ENCODE measurements at places on chromosomes 6 and 20. TPM values are rescaled to one million over a fixed set of nuclear protein-coding genes. Genes with fewer than 3 reads are reported as not detected.

Gene OR2H2
- not detected for total RNA-seq

Gene MAS1
- total RNA-seq = not detected

Gene FRS3
- total RNA-seq = 0.91 TPM

Gene SGK2
- not detected for total RNA-seq

Gene CNKSR3
- 15.1 TPM for total RNA-seq

GRCh38 chr6:144493035-144493910 lies 208.1 kb downstream of the UTRN start:
- no peak overlapping the region for H3K4me3 ChIP-seq
- peaks cover 92% of the 10 kb centered on the region for H3K36me3 ChIP-seq
- H3K4me1 ChIP-seq = peaks cover 4% of the 10 kb centered on the region
- no peak for DNase-seq
- H3K27ac ChIP-seq = no peak overlapping the region
- H3K27me3 ChIP-seq = no peaks in the 10 kb centered on the region

DNA sequence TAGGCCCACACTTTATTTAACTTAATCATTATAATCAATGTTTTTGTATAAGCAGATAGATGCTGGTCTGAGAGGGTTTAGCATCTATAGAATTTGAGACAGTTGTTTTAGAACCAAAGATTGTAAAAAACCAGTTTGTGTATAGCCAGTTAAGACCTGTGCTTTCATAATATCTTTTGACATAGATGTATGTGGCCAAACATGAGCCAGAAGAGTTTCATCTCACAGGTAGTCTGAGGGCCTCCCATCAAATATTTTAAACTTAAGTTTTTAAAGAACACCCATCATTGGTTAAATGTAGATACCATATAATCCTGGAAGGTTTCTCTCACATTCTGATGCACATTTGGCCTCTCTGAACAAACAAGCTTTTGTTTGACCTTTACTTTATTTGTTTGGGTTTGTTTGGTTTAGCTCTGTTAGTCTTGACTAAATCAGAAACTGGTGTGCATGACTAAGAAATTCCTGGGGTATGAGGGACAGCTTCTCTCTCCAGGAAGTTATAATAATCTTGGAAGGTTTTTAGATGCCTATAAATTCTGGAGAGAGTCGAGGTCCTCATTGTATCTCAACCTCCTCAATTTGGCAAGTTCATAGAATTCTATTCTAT lies 58.0 kb upstream of the TMEM200A start:
- no peaks in the 10 kb centered on the region for H3K36me3 ChIP-seq
- no peaks in the 10 kb centered on the region for H3K4me1 ChIP-seq
- DNase-seq = no peak
- H3K27me3 ChIP-seq = no peaks in the 10 kb centered on the region
- H3K27ac ChIP-seq = no peak overlapping the region

GRCh38 chr6:22023937-22024336 lies 272.9 kb downstream of the PRL start:
- no peaks in the 10 kb centered on the region for H3K27me3 ChIP-seq
- H3K27ac ChIP-seq = no peak overlapping the region
- DNase-seq = no peak

DNA sequence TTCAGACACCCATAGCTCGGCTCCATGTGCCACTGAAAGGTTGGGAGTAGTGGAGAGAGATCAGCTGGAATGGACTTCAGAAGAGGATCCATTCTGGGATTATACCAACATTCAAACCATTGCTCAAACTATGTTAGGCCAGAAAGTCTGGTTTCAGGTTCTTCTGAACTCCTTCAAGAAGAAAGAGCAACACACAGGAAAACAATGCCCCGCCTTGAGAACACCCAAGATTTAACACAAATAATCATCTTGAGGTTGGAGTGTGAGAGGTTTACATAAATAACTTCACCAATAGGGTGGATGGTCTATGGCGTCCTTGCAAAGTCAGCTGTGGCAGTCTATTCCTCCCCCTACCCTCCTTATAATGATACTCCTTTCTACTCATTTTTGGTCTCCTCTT lies 211.6 kb upstream of the SUPT3H start:
- no peak for DNase-seq
- H3K27me3 ChIP-seq = no peaks in the 10 kb centered on the region
- no peak overlapping the region for H3K4me3 ChIP-seq
- no peaks in the 10 kb centered on the region for H3K36me3 ChIP-seq
- H3K27ac ChIP-seq = peak overlapping the region; percentile 77

DNA sequence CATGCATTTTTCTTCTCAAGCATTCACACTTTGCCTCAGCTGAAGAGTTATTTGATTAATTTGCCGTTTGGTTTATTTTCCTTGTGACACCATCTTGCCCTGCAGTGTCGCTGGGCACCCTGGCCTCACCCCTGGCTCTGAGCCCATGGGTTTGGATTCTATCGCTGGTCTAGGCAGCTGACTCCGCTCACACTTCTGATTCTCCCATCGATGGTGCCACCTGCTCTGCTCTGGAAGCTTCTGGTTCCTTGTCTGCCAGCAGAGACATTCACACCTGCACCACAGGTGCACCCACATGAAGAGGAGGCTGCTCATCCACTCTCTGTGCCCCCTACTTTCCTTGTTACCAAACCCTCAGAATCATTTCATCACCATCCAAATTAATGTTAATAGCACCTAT lies 291.6 kb upstream of the CDH4 start:
- H3K27ac ChIP-seq = no peak overlapping the region
- no peaks in the 10 kb centered on the region for H3K4me1 ChIP-seq
- H3K36me3 ChIP-seq = no peaks in the 10 kb centered on the region
- H3K27me3 ChIP-seq = no peaks in the 10 kb centered on the region
- H3K4me3 ChIP-seq = no peak overlapping the region

DNA sequence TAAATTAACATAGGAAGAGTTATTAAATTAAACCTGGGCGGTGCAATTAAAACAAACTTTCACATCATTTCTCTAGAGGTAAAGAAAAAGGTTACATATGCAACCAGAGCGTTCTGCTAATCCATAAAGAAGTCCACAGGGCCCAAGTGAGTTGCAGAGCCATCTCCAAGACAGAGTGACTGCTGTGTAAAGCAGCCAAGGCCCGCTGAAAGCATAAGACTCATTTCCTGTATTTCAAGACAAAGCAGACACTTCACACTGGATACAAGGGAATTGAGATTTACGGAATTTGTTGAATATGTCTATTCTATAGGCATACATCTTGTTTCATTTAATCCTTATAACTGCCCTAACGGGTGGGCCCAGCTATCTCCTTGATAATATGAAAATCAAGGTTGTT lies 422.8 kb downstream of the CBLN4 start:
- no peak overlapping the region for H3K4me3 ChIP-seq
- DNase-seq = no peak
- H3K4me1 ChIP-seq = no peaks in the 10 kb centered on the region
- no peak overlapping the region for H3K27ac ChIP-seq
- no peaks in the 10 kb centered on the region for H3K27me3 ChIP-seq
- H3K36me3 ChIP-seq = no peaks in the 10 kb centered on the region

- H3K36me3 ChIP-seq = no peaks in the 10 kb centered on the region
- H3K4me3 ChIP-seq = peak overlapping the region; percentile 42
- H3K27me3 ChIP-seq = no peaks in the 10 kb centered on the region
- H3K4me1 ChIP-seq = peaks cover 62% of the 10 kb centered on the region
- no peak overlapping the region for H3K27ac ChIP-seq
- no peak for DNase-seq
Measured at GRCh38 chr6:125001684-125002405, 39.6 kb downstream of the RNF217 start.

- H3K4me3 ChIP-seq = peak overlapping the region; percentile 62
- H3K36me3 ChIP-seq = no peaks in the 10 kb centered on the region
- peaks cover 55% of the 10 kb centered on the region for H3K4me1 ChIP-seq
- H3K27me3 ChIP-seq = no peaks in the 10 kb centered on the region
- H3K27ac ChIP-seq = peak overlapping the region; percentile 94
- no peak for DNase-seq
Measured at GRCh38 chr6:26198722-26199056, 111.5 kb downstream of the HFE start.

GRCh38 chr6:147216915-147217314 lies 12.7 kb downstream of the STXBP5 start:
- no peaks in the 10 kb centered on the region for H3K27me3 ChIP-seq
- no peak overlapping the region for H3K27ac ChIP-seq
- no peaks in the 10 kb centered on the region for H3K36me3 ChIP-seq

- H3K27ac ChIP-seq = no peak within 1 kb of the TSS
- H3K27me3 ChIP-seq = peaks cover 20% of the 10 kb centered on the region
- peak within 1 kb of the TSS; percentile 62 for H3K4me3 ChIP-seq
Measured at GRCh38 chr20:2800521-2801285, at the start of gene CPXM1. TSS of gene CPXM1 (minus strand) at chr20:2800627. CDS start at chr20:2800572, 55 bp downstream.

DNA sequence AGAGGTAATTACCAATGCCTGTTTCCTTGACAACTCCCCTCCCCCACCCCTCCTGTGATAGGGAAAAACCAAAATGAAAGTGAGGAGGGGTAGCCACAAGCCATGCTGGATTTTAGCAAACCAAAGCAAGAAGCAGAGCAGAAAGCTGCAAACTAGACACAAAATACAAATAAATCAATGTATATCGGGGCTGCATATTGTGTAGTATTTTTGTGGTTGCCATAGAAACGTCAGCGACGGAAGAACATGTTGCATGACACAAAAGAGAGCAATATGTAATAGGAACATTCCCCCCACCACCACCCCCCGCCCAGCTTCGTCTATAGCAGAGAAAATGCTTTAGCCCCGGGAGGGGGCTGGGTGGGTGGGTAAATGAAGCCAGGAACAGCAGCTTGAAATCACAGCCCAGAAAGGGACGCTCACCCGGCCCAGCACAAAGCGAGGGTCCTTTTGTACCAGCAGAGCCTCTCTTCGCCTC lies 548 bp downstream of the AGPAT4 start:
- H3K36me3 ChIP-seq = no peaks in the 10 kb centered on the region
- peak overlapping the region; percentile 52 for H3K4me3 ChIP-seq
- peak overlapping the region; percentile 77 for H3K27ac ChIP-seq
- DNase-seq = no peak
- no peaks in the 10 kb centered on the region for H3K27me3 ChIP-seq

- H3K27me3 ChIP-seq = no peaks in the 10 kb centered on the region
- peaks cover 15% of the 10 kb centered on the region for H3K36me3 ChIP-seq
- no peak overlapping the region for H3K27ac ChIP-seq
- H3K4me3 ChIP-seq = no peak overlapping the region
Measured at GRCh38 chr6:144575327-144575726, 290.2 kb downstream of the UTRN start.

DNA sequence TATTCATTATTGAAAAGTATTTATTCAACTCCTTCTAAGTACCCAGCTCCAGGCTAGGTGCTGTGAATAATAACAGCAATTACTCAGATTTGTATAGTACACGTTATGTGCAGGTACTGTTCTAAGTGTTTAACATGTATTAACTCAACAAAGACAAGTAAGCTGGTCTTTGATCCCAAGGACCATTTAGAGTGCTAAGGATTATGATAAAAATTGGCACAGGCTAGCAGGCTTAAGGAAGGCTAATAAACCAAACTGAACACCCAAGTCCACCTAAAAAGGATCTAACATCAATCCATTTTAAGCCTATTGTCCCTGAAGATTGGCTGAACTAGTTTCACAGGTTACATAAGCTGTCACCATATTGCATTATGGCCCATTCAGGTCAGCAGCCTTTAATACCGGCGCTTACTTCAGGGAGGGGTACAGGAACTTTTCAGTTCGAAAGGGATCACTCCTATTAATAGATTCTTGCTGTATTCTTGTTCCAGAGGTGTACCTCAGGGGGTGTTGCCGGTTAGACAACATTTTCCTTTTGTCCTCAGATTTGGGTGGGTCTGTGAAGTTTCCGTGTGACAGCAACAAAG lies 99.0 kb upstream of the GMDS start:
- no peak overlapping the region for H3K4me3 ChIP-seq
- no peaks in the 10 kb centered on the region for H3K4me1 ChIP-seq
- H3K36me3 ChIP-seq = no peaks in the 10 kb centered on the region
- no peak for DNase-seq

DNA sequence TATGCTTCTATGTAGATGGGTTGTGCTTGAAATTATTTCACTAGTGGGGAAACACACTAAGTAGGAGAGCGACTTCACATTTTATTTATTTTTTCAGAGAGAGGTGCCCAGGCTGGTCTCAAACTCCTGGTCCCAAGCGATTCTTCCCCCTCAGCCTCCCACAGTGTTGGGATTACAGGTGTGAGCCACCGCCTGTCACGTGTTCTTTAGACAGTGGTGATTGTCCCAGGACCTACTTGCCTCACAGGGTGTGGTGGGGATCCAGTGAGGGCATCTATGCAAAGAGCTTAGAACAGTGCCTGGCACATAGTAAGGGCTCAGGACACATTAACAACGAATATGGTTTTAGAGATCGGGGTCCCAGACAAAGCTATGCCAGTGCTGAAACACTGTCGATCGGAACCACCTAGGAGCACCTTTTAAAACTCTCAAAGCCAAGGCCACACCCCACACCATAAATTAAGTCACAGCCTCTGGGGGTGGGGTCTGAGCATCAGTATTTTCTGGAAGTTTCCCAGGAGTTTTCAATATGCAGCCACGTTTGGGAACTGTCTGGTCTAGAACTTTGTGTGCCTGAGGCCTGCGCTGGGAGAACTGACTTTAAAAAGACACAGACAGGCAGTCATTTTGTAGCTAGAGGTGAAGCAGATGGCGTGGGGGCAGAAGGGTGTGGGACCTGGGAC lies 4.8 kb upstream of the BCAS4 start:
- no peaks in the 10 kb centered on the region for H3K27me3 ChIP-seq
- DNase-seq = no peak
- no peaks in the 10 kb centered on the region for H3K36me3 ChIP-seq
- H3K27ac ChIP-seq = peak overlapping the region; percentile 85
- H3K4me3 ChIP-seq = no peak overlapping the region

DNA sequence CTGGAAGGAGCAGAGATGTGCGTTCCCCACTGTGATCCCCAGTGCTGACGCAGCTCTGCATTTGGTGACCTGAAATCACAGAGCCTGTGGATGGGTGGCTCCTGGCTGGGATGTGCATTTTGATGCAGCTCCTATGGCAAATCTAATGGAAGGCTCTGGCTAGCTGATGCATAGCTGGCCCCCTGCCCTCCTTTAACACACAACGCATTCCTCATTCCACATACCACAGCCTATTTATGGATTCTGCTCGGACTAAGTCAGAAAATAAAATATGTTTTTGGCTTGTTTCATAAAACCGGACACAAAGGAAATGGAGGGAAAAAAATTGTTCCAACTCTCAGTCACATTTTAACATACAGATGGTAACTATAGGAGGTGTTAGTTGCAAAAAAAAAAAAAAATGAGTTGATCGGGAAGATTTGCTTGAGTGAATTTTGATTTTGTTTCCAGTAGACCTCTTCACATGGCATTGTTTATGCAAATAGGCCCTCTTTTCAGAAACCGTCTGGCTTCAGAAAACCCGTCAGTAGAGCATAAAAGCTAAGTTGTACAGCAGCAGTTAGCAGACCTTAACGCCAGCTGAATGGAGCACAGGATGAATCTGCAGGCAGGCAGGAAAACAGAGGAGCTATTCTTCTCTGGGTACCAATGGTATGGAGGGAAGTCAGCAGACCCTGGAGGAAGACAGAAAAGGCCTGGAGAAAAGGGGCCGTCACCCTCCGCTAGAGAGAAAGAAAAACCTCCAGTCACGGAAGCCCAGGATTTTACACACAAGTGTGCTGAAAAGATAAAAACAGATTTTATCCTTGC lies 215.4 kb downstream of the HDGFL1 start:
- H3K4me1 ChIP-seq = no peaks in the 10 kb centered on the region
- no peak overlapping the region for H3K27ac ChIP-seq
- H3K4me3 ChIP-seq = no peak overlapping the region
- no peak for DNase-seq

- H3K4me1 ChIP-seq = no peaks in the 10 kb centered on the region
- no peak for DNase-seq
- H3K27me3 ChIP-seq = no peaks in the 10 kb centered on the region
- H3K27ac ChIP-seq = no peak overlapping the region
- H3K36me3 ChIP-seq = no peaks in the 10 kb centered on the region
Measured at GRCh38 chr6:166927935-166928643, 28.3 kb downstream of the RNASET2 start.
